ENCODE measurements at places on chromosomes 7 and 10. TPM values are rescaled to one million over a fixed set of nuclear protein-coding genes. Genes with fewer than 3 reads are reported as not detected.

DNA sequence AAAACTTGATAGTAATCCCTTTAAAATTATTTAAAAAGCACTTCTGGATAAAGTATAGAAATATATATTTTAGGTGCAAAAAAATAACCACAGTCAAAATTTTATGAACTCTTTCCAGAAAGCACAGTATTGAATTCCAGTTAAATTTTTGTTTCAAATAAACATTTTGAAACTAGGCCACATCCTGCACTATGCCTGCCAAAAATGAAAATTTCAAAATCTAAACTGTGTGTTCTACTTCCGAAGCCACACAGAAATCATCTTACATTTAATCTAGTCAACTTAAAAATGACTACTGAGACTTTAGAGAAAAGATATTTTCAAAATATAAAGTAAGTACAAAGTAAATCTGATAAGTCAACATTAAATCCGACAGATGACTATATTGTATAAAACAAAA, 50.0 kb downstream of the MAGI2 start:
- no peak for DNase-seq

- DNase-seq, result no peak
Observed at GRCh38 chr7:70836946-70837345, 295.0 kb upstream of the GALNT17 start.

DNA sequence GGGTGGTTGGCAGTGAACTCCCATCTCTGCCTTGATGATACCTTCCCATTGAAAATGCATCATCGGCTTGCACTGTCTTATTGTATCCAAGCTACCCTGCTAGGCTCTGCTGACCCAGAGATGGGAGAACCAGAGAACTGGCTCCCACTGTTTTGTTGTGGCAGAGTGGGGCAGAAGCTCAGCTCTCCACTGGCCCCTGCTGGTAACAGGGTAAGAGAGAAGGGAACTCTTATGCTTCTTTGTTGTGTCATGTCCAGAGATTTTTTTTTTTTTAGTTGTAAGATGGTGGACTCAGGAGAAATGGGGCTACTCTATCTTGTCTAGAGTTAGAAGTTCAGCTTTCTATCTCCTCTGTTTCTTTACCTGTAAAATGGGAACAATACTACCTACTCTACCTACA, 100.5 kb upstream of the SDK1 start:
- DNase-seq, result peak; percentile 45

DNA sequence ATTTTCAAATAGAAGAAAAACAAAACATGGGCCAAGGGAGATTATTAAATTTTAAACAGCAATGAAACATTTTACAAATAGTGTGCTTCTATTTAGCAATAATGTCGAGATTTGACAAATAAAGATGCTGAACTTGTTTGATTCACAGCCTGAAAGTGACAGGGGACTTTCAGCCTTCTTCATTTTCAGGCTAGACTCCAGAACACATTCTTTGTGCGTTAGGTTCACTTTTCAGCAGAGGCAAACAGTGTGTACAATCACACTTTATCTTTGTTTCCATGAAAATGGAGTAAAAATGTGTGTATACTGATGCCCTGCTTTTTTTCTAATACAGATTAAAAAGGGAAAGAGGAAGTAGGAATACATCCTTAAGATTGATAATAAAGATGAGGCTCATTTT, 35.6 kb downstream of the FAM171A1 start:
- no peak for DNase-seq

COBL gene
- not detected for total RNA-seq

CFTR gene
- total RNA-seq, result not detected

CCL26 gene
- not detected for total RNA-seq

Data from activated CD4-positive, alpha-beta T cell treated with anti-CD3 and anti-CD28 coated beads, Interleukin-2, amount 10 ng/mL, durations not matched to agents 7 days and 5 days (primary cell).